ENCODE measurements at places on chromosomes 3 and 15.
A peak's percentile ranks its signal among the peaks of the same experiment; 100 is the strongest.

GRCh38 chr15:50365971-50366370, 11.0 kb upstream of the GABPB1 start:
- no peak for DNase-seq

DNA sequence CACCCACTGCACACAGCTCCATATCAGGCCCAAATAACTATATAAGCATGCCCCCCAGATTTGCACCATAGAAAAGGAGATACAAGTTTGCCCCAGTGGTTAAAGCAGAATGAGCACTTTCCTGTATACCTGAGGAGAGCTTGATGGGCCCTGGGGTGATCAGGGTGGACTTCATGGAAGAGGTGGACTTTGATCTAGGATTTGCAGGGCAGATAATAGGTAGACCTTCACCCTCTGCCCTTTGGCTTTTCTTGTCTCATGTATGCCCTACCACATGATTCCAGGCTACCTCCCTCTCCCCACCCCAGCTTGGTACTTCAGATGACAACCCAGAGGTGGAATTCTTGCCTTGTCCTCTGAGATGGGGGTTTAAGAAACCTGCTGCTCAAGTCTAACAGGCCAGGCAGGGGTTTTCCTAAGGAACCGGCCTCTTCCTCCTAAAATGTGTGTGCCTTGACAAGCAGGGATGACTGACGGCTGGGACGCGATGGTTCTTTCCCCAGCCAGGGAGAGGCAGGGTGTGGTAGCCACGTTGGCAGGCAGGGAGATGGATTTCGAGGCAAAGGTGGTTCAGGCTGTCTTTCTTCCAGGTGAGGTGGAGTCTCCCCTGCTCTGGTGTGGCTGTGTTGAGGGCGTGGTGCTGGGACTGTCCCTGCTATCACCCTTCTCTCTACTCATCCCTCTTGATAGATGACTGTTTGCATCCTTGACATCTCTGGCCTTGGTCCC, 6.6 kb upstream of the RHCG start:
- no peak for DNase-seq

- DNase-seq, result no peak
Measured at GRCh38 chr3:138406606-138407005, 27.8 kb upstream of the ESYT3 start.

DNA sequence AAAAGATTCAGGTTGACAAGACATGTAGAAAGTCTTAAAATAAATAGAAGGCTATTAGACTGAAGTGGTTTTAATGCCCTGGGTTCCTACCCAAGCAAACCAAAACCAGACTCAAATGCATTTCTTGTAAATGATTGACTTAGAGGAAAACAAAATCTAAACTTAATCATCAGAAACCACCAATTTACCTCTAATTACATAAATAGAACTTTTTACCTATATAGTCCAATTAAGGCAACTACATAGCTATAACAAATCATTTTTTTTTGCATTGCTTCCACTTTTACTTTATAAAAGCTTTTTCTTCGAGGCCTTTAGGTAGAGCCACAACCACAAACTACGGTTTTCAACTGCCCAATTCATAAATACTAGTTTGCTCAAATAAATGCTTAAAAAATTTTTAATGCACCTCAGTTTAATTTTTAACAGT, 231.3 kb upstream of the ARHGEF26 start:
- no peak for DNase-seq

GRCh38 chr3:61948699-61949305, 387.4 kb downstream of the PTPRG start:
- no peak for DNase-seq

DNA sequence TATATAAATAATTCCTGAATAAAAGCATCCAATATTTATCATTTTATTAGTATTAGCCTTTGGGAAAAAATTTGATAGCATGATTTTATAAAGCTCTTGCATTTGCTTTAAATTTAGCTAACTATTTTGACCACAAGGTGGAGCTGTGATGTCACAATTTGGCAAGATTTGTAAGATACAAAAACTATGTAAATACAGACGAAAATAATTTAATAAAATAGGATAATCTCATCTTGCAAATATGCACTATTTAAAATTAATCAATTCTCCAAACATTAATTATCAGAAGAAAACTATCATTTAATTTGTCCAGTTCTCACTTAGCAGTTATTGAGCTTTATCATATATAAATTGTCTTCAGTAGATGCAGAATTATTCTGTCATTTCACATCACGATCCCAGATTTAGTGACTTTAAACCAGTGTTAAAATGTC, 95.4 kb downstream of the PLOD2 start:
- DNase-seq, result peak; percentile 4

DNA sequence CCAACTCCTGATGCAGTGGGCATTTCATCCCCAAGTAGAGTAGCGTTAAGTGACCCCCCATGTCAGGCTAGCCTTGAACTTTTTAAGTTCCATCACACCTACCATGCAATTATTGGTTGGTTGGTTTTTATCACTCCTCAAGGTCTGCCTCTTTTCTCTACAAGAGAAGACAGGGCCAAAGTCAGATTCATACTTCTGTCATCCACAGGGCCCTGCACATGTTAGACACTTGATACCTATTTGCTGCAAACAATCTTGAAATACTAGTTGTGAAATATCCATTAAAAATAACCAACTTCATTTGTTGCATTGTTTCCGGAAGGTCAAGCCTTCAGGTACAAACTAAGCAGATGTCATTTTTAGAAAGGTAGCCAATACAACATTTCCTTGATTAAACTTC, 1.2 kb downstream of the CMSS1 start:
- DNase-seq, result no peak

- DNase-seq, result no peak
Measured at GRCh38 chr15:77479015-77479414, 58.3 kb downstream of the HMG20A start.

GRCh38 chr15:67957435-67958132, 96.5 kb upstream of the PIAS1 start:
- no peak for DNase-seq

- no peak for DNase-seq
Measured at GRCh38 chr3:177111541-177111949, 85.7 kb downstream of the TBL1XR1 start.

DNA sequence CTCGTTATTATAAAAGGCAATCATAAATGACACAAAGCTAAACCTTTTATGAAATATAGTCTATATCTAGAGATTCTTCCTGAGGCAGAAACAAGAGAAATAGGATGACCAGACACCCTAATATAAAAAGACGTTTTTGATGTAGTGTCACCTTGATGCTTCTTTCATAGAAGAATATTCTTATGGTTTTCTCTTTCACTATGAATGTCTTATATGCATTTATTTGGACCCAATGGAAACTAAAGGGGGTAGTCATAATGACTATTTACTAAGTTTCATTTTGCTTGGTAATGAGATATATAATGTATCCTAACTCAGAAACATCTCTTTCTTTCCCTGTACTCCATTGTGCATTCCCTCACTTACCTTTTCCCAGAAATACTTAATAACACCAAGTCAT, 393.9 kb downstream of the RAP2B start:
- DNase-seq, result no peak

- DNase-seq, result no peak
Measured at GRCh38 chr15:22877117-22877516, 38.7 kb downstream of the NIPA2 start.

DNA sequence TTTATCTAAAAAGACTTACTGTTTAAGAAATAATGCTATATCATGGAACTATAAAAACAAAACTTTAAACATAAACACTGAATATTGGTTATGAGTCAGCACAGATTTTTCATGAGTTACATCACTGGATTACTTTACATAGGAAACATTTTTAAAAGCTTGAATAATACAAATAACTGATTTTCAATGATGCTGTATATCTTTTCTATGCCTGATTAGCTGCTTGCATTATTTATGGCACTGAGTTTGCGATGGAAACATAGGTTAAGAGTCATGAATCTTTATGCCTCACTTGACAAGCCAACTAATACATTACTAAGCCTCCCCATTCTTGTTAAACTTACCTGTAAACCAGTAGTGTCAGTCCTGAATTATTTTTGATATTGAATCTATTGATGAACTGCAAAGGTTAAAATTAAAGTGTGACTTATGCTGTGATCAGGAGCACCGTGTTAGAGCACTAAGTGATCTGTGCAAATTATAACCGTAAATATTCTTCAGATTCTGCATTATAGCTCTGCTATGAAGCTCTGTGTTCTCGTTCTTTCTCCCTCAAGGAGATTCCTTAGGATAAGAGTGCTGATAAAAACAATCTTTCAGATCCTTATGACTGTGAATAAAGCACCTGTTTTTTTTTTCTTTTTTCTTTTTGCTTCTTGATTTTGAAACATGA, 437.3 kb upstream of the BCHE start:
- DNase-seq, result no peak

- no peak for DNase-seq
Measured at GRCh38 chr15:77163781-77164384, 93.0 kb upstream of the TSPAN3 start.

GRCh38 chr3:149959443-149959842, 11.3 kb downstream of the PFN2 start:
- DNase-seq, result no peak

DNA sequence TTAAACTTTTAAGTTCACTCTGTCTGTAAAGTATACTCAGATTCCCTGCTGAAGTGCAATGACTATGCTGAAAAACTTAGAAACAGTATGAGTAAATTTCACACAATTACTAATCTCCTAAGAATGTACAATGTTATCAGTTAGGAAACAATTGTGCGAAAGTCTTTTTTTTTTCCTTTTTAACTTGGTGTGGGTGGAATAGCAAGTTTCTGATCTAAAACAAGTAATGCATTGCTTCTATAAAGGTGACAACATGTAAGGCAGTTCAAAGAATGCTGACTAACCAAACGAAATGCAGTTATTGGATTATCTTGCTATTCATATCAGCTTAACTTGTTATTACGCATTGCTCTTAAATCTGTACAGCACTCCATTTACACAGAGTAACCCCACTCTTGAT, 19.3 kb upstream of the SLC12A8 start:
- DNase-seq, result peak; percentile 56

GRCh38 chr3:40229386-40229785, 80.1 kb upstream of the EIF1B start:
- DNase-seq, result no peak

DNA sequence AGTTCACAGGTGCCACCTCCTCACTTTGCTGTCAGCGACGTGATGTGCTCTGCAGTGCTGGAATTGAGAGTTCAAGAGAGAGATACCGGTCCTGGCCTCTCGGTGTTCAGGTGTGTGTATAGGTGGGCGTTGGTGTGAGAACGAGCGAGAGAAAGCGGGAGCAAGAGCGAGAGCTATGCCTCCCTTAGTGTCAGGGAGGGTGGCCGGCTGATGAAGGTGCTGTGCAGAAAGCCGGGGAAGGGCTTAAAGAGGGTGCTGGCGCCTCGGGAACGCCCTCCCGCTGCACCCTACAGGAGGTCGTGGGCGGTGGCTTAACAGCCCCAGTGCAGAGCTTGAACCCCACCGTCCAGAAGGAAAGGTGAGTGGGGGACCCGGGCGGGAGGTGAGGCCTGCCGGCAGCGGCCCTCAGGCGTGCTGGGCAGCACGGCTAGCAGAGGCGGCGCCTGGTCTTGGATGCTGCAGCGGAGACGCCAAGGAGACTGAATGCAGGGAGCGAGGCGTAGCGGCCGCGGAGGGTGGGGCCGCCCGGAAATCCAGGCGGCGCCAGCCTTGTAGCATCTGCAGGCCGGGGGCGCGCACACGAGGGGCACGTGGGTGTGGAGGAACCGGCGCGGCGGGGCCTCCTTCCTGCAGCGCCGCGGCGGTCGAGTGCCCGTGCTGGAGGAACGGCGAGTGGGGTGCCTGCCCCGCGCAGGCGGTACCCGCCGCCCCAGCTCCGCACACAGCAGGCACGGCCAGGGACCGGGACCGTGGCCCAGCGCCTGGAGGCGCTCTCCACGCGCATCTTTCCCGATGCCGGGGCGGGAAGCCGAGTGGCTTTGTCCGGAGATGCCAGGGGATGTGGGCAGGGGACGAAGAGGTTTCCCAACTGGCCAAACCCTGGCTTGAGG, 246.8 kb upstream of the TOPAZ1 start:
- DNase-seq, result peak; percentile 56

DNA sequence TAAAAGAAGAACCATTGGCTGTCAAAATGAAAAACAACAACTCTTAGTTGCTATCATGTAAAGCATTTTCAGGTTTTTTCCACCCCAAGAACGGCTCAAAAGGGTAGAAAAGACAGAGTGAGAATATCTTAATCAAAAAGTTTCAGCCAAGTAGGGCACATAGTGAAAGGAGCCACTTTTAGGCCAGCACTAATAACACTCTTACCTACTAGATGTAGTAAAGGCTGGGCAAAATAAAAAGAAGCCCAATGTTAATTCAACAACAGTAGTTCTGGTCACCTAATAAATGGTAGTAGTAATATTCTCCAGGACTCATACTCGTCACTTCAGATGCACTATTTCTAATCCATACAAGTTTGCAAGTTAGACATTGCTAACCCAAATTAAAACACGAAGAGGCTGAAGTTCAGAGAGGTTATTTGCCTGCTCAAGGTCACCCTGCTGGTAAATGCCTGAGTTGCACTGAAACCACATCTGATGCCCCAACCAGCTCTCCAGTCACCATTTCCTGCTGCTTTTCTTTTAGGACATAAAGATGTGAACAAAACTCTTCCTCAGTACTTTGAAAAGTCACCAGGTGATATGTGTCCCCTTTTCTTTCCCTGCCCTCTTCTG, 7.5 kb downstream of the GOLIM4 start:
- DNase-seq, result peak; percentile 9

GRCh38 chr3:180705619-180706018, 26.3 kb upstream of the CCDC39 start:
- DNase-seq, result no peak

GRCh38 chr3:159356606-159357005, 554.8 kb downstream of the MFSD1 start:
- no peak for DNase-seq

DNA sequence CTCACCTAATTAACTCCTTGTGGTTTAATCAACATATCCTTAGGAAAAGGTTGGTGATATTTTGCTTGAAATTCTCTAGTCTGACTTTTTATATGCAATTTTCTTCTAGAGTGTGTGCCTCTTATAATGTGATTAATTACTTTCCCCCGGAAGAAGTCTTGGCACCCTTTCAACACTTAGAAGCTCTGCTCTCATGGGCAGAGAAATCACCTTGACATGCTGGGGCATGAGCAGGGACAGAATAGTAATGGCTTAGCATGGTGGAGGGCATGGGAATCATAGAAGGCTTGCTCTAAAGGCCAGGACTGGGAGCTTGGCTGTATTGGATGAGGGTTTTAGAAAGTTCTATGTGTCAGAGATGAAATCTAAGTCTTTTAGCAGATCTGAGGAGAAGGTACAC, 293.5 kb downstream of the AGBL1 start:
- no peak for DNase-seq

GRCh38 chr3:170523248-170523647, 62.6 kb downstream of the SLC7A14 start:
- peak; percentile 9 for DNase-seq

DNA sequence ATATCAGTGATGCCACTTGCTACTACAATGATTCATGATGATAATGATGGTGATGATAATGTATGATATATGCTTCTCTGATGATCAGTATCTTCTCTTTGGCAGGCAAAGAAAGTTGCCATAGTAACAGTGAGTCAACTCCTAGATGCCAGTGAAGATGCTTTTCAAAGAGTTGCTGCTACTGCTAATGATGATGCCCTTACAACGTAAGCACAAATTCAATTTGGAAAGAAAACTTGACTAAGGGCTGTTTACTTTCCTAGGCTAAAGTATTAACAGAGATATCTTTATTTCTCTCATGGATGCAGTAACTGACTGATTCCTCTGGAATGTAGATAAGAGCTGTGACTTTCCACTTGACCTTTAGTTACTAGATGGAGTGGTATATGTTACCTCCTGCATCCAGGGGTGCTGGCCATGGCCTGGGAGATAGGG, 27.8 kb downstream of the ADGRG7 start:
- DNase-seq, result no peak
